Osteocyte (in vitro differentiated cells): ENCODE measurements at places on chromosomes 4 and X. TPM values are rescaled to one million over a fixed set of nuclear protein-coding genes. Genes with fewer than 3 reads are reported as not detected.
A peak's percentile ranks its signal among the peaks of the same experiment; 100 is the strongest.

Gene KDR
- 0.18 and 0.24 TPM in 2 replicates for total RNA-seq

DNA sequence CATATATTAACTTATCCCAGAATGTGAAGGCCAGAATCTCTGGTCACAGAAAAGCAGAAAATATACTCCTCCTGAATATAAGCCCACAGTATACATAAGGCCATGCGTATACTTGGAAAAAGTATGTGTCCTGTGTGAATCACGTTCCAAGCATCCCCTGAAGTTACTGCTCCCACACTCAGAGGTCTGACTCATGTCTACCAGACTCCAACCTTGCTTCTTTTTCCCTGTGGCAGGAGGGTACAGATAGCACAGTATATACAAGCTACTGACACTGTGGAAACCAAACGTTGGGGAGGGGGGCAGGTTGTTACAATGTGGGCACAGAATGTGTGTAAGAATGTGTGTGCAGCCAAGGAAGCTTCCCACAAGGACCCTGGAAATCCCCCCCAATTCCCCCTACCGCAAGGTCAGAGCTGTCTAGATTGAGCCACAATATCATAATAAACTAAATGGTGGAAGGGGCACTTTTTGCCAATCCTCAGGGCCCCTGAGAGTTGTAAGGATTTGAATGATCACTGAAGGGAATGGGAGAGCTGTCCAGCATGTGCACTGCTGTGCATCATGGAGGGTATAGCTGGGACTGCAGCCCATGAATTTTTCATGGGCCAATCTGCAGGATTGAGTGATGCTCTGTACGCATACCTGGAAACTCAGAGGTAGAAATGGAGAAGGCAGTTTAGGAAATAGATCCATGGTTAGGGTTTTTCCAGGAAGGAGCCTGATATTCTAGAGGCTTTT, 7.4 kb upstream of the RELL1 start:
- no peak for DNase-seq
- no peaks in the 10 kb centered on the region for H3K36me3 ChIP-seq
- H3K27ac ChIP-seq, result no peak overlapping the region
- H3K4me1 ChIP-seq, result peaks cover 8% of the 10 kb centered on the region

DNA sequence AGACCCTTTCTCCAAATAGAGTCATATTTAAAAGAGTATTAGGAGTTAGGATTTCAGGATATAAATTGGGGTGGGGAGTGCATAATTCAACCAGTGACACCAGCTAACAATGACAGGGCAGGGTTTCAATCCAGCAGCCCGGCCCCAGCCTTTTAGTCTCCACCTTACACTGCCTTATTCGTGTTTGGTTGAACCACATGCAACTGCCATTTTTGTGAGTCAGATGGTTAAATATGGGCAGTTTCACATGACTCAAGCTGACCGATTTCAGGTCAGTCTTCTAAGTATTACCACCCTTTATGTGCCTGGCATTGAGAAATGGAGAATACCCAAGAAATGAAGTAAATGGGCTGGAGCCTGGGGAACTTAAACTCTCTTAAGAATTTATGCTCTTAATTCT, 102.8 kb downstream of the STOX2 start:
- no peaks in the 10 kb centered on the region for H3K36me3 ChIP-seq
- H3K27me3 ChIP-seq, result no peaks in the 10 kb centered on the region
- no peak overlapping the region for H3K27ac ChIP-seq
- H3K4me1 ChIP-seq, result no peaks in the 10 kb centered on the region
- no peak overlapping the region for H3K4me3 ChIP-seq
- peak; percentile 30 for DNase-seq

Gene CSN1S1
- total RNA-seq, result not detected in 2 replicates
